ENCODE measurements at places on chromosomes 3 and 15.

DNA sequence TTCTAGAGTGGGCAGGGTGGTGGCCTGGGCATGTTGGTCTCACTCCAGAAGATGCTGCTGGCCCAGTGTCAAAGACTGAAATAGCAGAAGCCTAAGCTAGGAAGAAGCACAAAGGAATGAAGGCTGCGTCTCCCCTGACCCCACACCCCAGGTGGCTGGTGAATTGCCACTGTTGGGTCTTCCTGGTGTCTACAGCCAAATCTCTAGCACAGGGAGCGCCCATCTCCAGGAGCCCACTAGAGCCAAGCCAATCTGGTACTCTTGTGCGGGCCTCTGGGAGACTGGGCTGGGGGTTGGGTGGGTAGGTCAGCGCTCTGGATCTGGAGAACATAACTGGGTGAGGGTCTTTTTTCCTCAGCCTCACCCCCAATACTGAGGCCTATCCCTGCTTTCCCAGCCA lies 894 bp downstream of the TUSC2 start:
- no peak for DNase-seq

- DNase-seq, result no peak
These were observed 73.7 kb downstream of the PLD1 start for GRCh38 chr3:171736556-171736955.

- DNase-seq, result no peak
These were observed 104.5 kb downstream of the IL20RB start for GRCh38 chr3:137062250-137062649.

DNA sequence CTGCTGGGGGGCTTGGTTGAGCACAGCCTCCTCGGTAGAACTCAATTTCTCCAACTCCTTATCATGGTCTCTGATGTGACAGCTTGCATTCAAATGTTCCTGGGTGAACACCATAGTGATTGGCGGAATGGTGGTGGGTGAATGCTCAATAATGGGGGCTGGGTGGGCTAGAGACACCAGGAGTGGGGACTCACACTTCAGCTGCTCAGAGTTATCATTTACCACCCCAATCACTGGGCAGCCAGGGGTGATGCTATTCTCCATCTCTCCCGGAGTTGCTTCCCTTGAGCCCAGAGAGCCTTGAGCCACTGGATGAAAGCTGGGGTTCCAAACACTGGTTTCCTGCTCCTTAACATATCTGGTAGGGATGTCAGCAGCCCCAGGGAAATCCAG lies 88.7 kb downstream of the DHX30 start:
- no peak for DNase-seq

DNA sequence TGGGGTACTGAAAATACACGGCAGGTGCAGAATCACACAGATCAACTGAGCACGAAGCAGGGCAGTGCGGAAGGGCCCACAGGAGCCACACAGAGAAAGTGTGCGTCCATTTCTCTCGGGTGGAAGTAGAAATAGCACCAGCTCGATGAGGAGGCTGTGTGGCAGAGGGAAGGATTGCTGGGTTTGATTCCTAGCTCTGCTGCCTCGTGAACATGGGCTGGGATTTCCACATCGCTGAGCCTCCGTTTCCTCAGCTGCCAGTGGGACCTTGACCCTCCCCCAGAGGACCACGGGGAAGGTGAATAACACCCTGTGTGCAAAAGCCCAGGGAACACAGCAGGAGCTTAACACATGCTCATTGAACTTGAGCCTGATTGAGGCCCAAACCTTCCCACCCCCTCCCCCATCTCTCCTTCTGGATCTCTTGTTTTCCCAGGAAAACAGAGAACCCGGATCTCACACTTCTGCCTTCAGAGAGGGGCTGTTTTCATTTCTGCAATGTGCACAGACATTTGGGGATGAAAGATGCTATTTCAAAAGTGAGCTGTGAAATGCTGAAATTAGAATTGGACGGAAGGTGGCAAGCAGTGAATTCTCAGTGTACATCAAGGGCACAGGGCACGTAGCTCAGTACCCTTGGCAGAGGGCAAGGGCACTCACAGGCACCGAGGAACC lies 38.4 kb downstream of the ABTB1 start:
- no peak for DNase-seq

- DNase-seq, result no peak
These were observed 20.1 kb upstream of the GSK3B start for GRCh38 chr3:120114376-120114775.

DNA sequence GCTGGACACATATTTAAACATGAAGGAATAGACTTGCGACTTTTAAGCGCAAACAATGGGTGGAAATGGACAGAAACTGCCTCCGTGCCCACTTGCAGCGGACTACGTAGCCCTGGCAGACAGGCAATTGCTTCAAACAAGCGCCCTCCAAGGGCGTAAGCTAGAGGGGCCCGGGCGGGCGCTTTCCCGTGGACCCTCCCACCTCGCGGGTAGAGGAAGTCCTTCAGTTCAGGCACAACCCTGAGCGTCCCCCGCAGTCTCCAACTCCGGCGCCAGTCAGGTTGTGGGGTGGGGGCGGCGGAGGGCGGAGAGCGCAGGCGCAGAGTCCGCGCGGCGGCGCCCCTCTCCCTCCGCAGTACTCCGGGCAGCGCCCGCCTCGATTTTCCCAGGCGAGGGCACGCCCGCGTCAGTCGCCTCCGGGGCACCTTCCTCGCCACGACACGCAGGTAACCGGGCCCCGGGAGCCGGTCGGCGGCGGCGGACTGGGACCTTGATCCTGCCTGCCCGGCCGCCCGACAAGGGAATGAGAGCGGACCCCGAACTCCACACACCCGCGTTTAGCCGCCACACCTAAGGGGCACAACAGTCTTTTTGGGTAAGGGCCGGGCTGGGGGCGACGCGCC lies at the start of gene SLC35G2:
Gene SLC35G2 (plus strand): TSS at position 358 of the 623 bp plus-strand sequence. CDS start 35,335 bp downstream, outside the sequence.
- peak; percentile 56 for DNase-seq

- no peak for DNase-seq
These were observed 28.4 kb upstream of the TPRG1 start for GRCh38 chr3:189143321-189143720.

- DNase-seq, result no peak
These were observed 407.1 kb downstream of the LSAMP start for GRCh38 chr3:116037954-116038911.

GRCh38 chr3:70583682-70584081 lies 271.2 kb upstream of the MDFIC2 start:
- DNase-seq, result no peak

DNA sequence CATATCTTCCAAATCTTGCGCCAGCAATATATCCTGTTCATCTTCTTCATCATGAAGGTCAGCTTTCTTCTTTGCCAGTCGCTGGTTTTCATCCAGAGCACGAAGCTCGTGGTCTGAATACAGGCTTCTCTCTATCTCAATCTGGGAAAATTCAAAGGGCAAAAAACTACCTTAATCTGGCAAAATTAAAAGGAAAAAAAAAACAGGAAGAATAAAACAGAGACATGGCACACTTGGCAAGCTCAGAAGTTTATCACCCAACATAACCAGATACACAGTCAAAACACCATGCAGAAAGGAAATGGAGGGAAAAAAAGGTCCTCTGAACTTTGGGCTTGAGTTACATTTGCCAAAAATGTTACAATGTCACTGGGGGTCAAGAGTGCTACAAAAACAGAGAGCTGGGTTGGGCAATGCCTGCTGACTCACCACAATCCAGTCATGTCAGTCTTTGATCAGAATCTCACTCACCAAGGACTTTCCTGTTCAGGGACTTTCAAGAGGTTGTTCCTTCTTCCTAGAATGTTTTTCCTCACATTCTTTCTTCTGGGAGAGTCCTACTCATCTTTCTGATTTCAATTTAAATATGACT lies 1.5 kb downstream of the MRPL46 start:
- no peak for DNase-seq

DNA sequence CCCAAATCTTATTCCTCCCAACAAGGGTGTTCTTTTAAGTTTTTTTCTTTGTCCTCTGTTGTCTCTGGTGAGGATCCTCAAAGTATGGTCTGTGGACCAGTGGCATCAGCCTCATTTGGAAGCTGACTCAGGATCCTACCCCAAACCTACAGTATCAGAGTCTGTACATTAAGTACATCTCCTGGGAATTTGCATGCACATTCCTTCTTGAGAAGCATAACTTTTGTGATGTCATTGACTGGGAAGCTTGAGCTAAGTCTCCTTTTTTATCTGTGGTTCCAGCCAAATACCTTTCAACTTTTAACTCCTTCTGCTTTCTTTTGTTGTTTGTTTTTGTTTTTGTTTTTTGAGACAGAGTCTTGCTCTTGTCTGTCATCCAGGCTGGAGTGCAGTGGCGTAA lies 40.5 kb downstream of the ARMC8 start:
- DNase-seq, result no peak

- no peak for DNase-seq
These were observed 56.2 kb upstream of the AKAP13 start for GRCh38 chr15:85324202-85324601.

GRCh38 chr15:56677271-56677670 lies 56.0 kb downstream of the ZNF280D start:
- DNase-seq, result no peak

- no peak for DNase-seq
These were observed 12.7 kb downstream of the PLXND1 start for GRCh38 chr3:129593595-129594339.

DNA sequence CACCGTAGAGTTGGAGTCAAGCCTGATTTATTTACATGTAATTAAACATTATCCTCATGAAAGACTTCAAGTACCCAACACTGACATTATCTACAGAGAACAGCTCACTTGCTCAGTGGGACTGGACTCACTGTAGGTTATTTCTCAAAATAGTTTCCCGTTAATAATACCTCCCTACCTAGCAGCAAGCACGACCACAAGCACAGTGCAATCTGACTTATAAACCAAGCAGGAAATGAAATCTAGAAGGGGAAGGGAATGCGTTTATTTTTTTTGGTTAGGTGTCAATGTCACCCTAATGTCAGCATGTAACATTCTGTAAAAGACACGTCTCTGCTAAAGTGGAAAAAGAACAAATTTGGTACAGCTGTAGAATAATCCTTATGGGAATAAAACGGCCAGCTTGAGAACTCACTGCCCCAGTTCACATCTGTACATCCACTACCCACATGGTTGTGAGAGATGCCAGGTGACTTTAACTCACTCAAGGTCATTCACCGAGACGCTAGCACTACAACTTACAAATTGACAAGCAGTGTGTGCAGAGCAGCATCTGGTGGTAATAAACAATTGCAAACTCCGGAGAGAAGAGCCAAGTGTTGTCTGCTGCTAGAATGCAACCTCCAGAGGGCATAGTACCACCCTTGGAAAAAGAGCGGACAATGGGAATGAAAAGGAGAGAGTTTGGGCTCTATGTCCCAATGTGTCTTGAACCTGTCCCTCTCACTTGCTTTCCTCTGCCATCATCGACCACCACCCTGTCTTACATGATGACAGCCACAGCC lies 242.5 kb downstream of the CADPS start:
- no peak for DNase-seq

GRCh38 chr15:61393949-61394348 lies 164.8 kb upstream of the RORA start:
- no peak for DNase-seq

GRCh38 chr15:86481720-86482119 lies 402.0 kb downstream of the AGBL1 start:
- DNase-seq, result no peak

DNA sequence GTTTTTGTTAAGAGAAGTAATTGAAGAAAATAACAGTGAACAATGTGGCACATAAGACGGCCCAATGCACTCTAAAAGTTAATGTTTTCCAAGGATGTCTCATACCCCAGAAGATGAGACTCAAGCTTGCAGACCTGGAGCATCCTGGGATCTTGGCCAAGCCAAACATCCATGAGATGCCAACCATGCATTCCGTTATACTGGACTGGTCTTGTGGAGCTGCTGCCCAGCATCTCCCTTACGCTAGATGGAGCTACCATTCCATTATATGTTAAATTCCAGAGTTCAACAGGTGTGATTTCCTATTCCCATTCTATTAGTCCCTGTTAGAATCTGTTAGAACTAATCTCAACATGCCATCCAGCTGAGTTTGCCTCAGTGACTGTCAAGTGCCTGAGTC lies 181.8 kb downstream of the PDCD6IP start:
- no peak for DNase-seq

- no peak for DNase-seq
These were observed 461.7 kb upstream of the PROK2 start for GRCh38 chr3:72246685-72247084.

DNA sequence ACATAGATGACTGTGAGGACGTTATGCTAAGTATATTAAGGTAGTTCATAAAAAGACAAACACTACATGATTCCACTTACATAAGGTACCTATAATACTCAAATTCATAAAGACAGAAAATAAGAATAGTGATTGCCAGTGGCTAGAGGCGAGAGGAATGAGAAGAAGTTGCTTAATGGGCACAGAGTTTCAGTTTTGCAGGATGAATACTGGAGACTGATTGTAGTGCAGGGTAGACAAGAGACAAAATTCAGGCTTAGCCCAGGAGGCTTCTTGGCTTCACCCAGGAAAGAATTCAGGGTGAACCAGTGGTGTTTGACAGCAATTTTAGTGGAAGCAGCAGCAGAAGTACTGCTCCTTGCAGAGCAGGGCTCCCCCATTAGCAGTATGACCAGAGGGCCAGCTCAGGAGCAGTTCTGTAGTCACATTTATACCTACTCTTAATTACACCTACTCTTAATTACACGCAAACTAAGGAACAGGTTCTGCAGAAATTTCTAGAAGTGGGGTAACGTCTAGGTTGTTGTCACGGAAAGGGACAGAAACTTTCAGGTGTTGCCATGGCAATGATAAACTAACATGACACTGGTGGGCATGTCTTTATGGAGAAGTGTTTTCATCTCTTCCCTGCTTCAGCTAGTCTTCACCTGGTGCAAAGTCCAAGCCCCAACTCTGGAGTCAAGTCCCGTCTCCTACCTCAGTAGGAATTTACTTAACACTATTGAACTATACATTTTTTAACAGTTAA lies 55.2 kb downstream of the TBL1XR1 start:
- DNase-seq, result no peak

DNA sequence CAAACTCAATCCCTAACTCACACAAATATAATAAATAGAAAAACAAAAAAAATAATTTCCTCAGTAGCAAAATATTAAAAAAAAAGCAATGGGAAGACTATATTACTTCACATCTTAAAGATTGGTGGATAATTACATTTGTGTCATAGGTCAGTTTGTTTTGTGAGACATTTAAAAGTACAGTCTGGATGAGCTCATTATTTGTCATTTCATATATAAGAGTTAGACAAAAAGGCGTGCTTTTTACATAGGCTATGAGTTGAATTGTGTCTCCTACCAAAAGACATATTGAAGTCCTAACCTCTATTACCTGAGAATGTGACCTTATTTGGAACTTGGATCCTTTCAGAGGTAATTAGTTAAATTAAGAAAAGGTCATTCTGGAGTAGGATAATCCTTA lies 710.1 kb upstream of the CBLB start:
- DNase-seq, result no peak
